ENCODE measurements at places on chromosomes 2 and 18.

- DNase-seq = no peak
Measured at GRCh38 chr2:103003750-103004260, 242.0 kb downstream of the TMEM182 start.

DNA sequence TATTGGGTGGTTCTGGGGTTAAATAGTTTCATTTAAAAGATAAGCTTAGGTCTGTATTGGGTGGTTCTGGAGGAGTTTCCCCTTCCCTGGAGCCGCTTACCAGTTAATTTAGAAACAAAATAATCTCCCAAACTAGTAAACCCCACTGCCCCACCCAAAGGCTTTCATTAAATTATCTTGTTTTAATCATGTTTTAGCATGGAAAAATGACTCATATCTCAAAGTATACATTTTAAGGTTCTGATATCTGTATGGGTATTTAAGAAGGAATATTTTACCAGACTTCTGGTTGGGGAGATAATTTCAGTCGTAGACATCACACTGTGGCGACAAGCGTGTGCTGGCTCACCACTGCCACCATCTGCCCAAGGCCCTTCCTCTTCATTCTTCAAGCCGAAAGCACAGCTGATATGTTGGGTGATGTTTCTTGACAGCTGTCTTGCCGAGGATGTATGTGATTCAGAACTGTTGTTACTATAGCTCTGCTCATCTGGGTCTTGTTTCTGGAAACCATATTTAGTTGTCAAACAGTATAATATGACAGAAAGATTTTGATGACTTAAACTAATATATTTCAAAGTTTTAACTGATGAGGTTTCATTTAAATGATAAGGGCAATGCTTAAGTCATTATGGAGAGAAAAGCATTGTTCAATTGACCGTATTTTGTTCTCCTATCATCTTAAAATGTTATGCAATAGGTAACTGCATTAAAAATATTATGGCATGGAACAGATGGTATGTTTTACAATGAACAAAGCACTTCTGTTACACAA lies 5.1 kb downstream of the FIGLA start:
- DNase-seq = no peak

DNA sequence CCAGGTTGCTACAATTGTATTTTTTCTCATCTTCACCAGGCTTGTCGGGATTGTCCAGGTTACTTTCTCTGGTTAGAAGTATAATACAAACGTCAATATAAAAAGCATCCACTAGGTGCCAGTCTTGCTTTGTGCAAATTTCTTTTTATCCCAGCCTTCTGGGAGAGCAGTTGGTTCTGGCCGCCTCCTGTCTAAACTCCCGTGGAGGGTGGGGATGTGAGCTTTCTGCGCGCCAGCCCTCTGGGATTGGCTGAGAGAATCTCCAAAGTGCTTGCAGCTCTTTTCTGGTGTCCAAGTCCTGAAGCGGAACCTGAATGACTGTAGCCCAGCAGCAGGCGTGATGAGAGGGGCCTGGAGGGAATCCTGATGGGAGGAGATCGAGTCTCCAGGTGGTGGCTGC lies 22.4 kb upstream of the TOGARAM2 start:
- peak; percentile 31 for DNase-seq

- no peak for DNase-seq
Measured at GRCh38 chr2:238786792-238787490, 60.9 kb upstream of the TWIST2 start.

DNA sequence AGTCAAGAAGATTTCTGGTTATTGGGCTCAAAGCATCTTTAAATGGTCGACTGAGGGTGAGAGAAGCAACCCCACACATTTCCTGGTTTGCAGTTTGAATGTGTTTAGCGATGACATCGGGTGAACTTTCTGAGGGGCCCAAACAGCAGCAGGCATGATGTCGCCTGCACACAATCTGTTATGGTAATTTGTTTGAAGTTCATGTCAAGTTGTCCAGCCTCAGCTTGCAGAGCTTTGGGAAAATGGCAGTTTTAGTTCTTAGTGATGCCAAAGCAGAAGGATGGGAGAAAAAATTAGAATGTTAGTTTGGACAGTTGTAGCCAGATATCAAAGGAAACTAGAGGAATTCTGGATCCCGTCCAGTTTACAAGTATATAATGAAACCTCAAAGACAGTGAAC lies 284.6 kb downstream of the MBD5 start:
- no peak for DNase-seq

Measured in GM06990 (cell line).